ENCODE measurements at places on chromosomes 2 and 18.

DNA sequence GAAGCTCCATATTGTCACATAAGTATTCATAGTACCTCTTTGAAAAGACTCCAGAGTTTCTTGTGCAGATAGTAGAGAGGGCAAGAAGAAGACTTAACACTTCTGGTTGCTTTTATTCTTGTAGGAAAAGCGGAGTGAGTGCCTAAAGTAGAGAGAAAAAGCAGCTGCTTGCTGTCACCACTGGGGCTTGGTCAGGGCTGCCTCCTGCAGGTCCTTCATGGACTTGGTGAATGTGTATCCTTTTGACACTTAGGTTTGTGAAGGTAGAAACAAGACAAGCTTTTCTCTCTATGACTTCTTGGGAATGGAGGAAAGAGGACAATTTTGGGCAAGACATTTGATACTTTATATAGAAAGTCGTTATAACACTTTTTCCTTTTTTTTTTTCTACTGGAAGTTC is 312.8 kb upstream of the FANCL start:
- DNase-seq = no peak

DNA sequence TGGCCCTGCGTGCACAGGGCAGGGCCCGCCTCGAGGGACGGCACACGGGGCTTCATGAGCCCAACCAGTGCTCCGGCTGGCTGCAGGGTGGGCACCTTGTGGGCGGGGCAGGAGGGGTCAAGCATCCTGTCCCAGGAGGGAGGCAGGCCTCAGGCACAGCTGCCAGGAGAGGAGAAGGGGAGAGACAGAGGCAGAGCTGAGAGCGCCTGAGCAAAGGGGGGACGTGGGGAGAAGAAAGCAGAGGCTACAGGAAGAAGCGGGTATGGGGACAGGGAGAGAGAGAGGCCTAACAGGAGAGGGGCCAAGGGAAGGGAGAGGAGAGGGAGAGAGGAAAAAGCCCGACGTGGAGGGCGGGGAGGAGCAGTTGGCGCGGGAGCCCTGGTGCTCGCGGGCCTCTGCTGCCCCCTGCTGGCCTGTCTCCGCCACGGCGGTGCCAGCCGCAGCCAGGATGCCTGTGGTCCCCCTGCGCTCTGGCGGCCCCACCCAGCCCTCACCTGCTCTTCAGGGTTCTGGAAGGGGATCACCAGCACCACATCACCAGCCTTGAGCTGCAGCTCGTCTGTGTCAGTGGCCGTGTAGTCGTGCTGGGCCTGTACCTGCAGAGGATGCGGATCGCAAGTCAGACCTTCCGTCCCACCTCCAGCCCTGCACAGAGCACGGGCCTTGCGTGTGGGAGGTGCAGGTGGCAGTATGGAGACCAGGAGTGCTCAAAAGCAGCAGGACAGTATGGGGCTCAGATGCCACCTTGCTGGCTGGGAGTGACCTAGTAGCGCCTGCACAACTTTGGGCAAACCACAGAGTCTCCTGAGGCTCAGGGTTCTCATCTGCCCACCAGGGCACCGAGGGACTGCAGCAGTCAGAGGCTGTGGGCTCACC is 56.8 kb downstream of the BIN1 start:
- DNase-seq = peak; percentile 74

GRCh38 chr2:60094450-60094929 is 459.0 kb downstream of the BCL11A start:
- DNase-seq = no peak

DNA sequence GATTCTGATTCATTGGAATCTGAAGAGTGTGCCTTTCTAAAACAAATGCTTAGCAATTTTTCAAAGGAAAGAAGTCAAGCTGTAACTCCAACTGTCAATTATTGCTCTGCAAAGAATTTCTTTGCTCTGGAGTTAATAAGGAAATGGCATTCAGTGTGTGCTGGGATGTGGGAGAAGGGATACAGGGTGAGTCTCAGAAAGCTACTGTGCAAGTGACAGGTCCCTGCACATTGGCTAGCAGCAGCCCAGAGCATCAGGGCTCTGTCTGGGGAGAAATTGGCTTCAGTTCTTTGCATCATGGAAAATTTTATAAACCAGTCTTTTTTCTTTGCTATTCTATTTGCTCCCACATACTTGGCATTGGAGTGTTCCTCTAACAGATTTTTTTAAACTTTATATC is 1.1 kb upstream of the SYT4 start:
- DNase-seq = no peak

- no peak for DNase-seq
These were observed 231.8 kb upstream of the SPOPL start for GRCh38 chr2:138269765-138270164.

- no peak for DNase-seq
These were observed 25.7 kb downstream of the ADI1 start for GRCh38 chr2:3493615-3494007.

GRCh38 chr2:187453078-187453641 is 5.1 kb upstream of the CALCRL start:
- no peak for DNase-seq

DNA sequence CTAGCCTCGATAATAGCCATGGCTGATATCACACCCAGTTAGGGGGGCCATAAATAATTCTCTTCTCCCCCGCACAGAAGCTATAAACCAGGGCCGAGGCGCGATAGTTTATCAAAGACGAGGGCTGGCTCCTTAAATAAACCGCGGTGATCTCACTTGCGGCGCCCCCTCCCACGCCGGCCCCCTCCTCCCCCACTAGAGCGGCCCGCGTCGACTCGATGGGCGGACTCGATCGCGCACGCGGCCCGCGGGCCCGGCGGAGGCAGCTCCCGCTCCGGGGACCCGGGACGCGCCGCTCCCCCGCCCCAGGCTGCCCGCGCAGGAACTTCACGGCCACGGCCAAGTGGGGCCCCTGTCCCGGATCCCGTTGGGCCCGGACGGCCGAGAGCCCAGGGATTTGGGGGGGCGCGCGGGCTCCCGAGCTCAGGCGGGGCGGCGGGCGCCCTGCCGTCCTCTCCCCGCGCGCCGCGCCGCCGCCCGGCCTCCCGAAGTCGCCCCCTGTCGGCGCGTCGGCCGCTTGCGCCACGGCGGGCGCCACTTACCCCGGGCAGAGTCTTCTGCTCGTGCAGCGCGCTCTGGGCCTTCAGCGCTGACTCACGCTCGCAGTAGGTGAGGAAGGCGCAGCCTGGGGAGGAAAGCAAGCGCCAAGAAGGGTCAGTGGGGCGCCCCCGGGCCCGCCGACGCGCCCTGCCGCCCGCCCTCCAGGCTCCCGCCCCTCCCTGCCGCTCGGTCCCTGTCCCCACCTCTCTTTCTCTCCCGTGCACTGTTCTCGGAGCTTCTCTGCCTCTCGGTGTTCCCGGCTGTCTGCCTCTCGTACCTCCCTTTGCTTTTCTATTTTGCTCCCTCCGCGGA is 80.4 kb downstream of the CELF4 start:
- no peak for DNase-seq

GRCh38 chr2:241201445-241202267 is 13.2 kb downstream of the ANO7 start:
- no peak for DNase-seq

DNA sequence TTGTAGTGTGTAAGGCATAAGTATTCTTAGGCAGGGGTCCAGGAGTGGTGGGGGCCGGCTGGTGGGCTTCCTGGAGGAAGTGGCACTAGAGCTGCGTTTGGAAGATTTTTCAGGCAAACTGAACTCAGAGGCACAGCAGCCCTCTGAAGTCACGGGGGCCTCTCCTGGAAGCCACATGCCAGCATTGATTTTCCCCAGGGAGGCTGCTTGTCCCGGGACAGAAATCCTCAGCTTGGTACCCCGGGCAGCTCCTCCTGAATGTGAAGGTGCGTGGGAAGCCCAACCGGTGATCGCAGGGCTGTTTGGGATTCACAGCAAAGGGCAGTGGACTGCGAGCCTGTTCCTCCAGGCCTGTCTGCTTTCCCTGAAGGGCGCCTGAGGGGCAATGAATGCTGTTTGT is 1.6 kb upstream of the PDIA6 start:
- DNase-seq = no peak

GRCh38 chr2:33652830-33653229 is 53.7 kb upstream of the FAM98A start:
- no peak for DNase-seq

GRCh38 chr2:1510176-1510575 is 96.9 kb downstream of the TPO start:
- DNase-seq = no peak

DNA sequence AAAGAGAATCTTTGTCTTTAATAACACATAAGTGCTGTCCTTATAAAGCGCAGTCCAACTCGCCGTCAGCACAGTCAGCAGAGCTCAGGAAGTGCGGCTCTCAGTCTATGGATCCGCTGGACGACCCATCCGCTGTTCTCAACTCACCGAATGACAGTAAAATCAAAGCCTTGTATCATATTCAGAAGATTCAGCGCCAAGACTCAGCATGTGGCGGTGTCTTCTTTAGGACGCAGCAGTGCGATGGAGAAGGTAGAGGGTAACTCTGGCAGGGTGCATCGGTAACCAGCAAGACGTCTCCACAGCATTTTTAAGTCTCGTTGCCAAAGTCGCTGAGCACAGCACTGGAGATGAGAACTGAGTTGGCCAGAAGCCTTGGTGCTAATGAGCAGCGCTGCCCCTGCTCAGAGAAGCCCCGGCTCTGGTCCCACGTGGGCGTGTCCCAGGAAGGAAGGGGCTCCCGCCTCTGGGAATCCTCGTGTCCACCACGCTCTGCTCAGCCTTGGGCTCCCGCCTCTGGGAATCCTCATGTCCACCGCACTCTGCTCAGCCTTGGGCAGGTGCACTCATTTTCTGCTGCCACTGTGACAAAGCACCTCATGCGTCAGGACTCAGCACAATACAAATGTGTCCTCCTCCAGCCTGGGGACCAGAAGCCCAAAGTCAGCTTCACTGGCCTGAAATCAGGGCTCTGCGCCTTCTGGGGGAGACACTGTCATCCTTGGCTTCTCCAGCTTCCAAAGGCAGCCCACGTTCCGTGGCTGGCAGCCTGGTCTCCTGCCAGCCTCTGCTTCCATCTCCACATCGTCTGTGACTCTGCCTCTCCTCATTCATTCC is 238.0 kb upstream of the SALL3 start:
- no peak for DNase-seq

- no peak for DNase-seq
These were observed 59.5 kb downstream of the MERTK start for GRCh38 chr2:111957872-111958354.

DNA sequence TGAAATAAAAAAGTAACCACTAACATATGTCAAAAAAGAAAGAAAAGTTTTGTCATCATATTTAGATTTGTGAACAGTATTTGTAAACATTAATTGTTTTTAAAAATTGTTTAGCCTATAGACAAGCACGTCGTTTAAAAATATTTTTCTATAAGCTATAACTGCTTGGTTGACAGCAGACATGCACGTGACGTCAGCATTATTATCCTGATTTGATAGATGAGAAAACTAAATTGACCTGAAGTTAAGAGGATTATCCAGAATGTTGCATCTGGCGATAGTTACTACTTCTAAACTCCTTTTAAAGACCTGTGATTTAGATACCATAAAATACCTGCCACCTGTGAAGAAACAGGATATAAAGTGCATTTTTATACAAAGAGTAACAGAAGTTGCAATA is 156.9 kb upstream of the BARD1 start:
- no peak for DNase-seq

GRCh38 chr2:98769784-98770183 is 38.9 kb upstream of the MGAT4A start:
- no peak for DNase-seq

- DNase-seq = peak; percentile 30
These were observed 1.3 kb upstream of the USP34 start for GRCh38 chr2:61471905-61472805.

DNA sequence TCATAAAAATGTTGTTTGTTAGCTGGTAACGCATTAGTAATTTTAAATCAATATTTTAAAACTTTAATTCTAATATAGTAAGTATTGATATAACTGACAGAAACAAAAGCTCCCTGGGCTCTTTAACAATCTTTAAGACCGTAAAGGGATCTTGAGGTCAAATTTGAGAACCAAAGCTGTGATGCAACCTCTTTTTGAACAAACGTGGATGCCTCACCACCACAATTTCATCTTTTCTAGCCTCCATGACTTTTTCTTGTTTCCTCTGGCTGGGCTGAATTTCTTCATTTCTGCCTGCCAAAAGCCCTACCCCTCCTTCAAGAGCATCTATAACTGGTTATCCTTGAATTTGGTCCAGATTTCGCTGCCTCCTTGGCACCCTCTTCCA is 563 bp upstream of the POLE4 start:
- DNase-seq = no peak

DNA sequence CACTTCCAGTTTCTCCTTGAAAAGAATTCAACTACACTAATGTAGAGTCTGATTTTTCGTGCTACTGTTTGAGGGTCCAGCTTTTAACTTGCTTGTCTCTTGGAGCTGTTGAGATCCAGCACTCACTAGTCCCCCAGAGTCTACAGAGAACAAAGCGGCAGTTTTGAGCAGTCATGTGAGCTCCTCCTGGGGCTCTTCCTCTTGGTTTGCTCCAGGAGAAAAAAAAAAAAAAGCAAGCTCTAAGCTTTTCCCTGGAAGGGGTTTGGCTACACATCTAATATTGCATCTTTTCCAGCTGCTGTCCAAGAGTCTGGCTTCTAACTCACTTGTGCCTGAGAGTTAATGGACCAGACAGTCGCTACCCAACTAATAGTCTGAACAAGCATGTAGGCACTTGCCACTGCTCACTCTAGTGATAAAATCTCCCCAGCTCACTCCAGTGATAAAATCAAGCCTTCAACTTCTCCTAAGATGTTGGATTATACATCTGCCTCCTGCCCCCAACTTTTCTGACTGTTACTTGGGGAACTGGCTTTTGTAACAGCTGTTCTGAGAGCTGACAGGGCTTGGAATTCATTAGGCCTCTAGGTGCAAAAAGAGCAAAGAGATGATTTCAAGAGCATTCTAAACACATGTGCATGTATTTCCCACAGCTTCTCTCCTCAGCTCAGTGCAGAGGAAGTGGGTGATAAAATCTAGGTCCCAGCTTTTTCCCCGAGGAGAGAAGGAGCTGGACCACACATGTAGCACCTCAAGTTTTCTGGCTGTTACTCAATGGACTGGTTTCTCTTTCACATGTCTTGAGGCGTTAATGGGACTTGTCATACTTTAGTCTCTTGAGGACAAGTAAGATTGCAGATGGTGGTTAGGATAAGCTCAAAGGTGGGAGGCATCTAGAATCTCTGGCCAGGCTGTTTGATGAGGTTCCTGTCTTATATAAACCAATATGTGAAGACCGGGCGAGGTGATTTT is 750.5 kb downstream of the LRP1B start:
- no peak for DNase-seq

DNA sequence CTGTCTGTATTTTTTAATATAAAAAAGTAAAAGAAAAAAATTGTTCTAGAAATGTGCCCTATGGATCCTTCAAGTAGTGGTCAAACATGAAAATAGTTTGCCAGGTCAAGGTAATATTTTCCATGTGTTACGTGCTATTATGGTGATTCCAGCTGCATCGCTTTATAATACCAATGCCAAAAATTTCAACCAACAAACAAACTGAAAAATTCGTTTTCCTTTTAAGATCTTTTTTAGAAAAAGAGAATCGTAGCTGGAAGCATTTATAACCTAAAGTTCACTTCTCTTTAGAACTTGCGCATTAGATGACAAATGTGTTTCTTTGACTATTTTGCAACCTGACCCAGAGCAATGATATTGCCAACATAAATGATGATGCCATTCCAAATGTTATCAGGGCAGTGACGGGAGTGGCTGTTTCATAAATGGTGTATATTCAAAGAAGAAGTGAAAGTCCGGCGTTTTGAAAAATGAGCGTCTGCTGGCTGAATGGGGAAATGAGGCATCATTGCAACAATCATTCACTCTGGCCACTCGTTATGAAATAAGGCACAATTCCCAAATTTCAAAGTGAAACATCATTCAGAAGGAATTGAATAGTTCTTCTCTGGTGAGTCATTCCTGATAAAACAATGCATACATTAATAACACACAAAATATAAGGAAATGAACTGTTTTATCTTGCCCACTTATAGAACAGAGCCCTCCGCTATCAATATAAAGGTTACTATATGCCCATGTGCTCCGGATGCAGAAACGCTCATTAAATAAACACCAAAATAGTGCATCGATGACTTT is 297.4 kb downstream of the TGIF1 start:
- DNase-seq = no peak

Measured in stimulated activated CD4-positive, alpha-beta T cell treated with anti-CD3 and anti-CD28 coated beads, Interleukin-2, amount 100 ng/mL, for 24 hours (primary cell).